ENCODE measurements at places on chromosomes 16 and 17.

DNA sequence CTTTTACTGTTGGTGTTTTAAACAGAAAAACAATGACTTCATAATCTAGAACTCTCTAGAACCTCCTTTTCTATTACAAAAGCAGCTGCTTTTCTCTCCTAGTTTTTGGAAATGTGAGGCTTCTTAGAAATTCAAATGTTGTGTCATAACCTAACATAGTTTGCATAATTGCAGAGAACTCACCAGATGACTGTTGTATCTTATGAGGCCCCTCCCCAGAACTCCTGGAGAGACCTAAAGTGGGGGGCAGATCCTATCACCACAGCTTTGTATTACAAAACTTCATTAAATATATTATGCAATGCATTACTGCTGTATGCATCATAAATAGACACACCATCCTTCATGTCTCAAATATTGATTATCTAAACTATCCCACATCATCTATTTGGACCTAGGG lies 538.7 kb upstream of the HSBP1 start:
- DNase-seq = no peak

DNA sequence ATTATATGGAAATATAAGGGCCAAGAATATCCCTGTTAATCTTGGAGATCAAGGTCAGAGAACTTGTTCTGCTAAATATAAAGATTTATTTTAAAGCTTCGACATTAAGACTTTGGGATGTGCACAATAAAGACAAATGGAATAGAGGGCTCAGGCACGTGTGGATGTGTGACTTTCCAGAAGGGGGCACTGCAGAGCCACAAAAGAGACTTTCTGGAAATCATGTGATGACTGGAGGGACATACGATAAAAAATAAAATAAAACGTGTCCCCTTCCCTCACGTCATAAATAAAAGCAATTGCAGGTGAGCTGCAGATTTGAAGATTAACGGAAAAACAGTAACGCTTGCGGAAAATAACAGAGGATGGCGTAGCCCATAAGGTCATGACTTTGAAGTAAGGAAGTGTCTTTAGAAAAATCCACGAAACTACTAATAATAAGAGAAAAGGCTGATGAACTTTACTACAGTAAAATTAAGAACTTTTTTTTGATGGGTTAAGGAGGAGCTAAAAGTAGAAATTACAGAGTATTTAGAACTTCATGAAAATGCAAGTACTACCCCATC lies 9.4 kb upstream of the ENGASE start:
- DNase-seq = no peak

DNA sequence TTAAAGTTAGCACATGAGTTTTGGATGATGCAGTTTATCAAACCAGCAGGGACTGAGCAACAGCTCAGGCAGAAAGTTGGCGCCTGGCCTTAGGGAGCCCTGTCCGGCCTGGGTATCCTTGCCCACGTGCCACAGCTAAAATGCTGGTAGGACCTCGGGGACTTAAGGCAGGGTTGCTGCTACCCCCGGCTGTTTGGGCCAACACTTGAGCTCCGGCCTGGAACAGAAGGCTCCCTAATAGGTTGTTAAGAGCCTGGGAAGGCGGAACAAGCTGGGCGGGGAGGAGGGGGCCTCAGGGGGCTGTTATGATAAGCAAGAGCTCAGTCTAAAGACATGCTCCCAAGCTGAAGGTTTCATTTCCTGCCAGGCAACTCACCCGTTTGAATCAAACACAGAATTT lies 39.7 kb downstream of the CUEDC1 start:
- DNase-seq = no peak

DNA sequence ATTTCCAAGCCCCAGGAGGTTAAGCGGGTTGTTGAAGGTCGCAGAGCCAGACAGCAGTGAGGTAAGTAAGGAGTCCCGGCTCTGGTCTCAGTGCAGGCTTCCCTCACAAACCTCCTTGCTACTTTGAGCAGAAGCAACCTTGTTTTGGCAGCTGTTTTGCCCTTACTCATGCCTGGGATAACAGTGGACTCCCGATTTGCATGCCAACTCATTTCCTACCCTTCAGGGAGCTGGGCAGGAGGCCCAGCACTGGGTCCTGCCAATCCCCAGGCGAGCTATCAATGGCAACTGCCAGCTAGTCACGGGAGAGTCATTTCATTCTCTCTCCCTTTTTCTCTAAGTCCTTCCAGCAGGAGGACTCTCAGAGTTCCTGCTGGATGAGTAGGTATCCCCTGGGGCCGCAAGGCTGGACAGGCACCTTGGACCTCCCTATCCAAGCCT lies 72.0 kb upstream of the KSR1 start:
- no peak for DNase-seq

GRCh38 chr16:23240994-23241393 lies 58.4 kb downstream of the SCNN1G start:
- DNase-seq = no peak

GRCh38 chr17:60586288-60586974 lies 13.6 kb upstream of the PPM1D start:
- DNase-seq = no peak

DNA sequence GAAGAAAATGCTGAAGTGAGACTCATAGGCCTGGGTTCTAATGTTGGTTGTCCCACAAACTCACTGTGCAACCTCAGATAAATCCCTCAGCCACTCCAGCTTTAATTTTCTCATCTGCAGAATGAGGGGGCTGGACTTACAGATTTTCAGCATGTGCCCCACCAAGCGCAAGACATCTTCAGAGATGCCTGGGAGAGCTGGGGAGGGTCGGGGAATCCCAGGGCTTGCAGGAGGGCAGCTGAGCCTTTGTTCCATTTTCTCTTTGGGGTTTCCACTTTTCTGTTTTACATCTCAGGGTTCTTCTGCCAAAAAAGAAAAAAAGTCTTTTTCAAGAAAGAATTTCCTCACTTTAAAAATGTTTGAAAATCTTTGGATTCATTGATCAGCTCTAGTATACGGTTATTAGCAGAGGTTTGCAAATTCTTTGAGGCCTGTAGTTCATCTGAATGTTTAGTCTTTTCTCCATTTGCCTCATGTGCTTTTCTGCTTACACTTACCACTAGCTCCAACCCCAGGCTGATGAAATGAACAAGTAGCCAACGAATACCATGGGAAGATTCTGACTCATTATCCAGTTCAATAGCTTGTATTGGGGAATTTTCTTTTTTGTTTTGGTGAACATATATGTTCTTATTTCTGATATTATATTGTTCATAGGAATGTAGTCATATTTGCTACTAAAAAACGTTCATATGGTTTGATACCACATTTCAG lies 56.4 kb downstream of the CHD9 start:
- DNase-seq = no peak

DNA sequence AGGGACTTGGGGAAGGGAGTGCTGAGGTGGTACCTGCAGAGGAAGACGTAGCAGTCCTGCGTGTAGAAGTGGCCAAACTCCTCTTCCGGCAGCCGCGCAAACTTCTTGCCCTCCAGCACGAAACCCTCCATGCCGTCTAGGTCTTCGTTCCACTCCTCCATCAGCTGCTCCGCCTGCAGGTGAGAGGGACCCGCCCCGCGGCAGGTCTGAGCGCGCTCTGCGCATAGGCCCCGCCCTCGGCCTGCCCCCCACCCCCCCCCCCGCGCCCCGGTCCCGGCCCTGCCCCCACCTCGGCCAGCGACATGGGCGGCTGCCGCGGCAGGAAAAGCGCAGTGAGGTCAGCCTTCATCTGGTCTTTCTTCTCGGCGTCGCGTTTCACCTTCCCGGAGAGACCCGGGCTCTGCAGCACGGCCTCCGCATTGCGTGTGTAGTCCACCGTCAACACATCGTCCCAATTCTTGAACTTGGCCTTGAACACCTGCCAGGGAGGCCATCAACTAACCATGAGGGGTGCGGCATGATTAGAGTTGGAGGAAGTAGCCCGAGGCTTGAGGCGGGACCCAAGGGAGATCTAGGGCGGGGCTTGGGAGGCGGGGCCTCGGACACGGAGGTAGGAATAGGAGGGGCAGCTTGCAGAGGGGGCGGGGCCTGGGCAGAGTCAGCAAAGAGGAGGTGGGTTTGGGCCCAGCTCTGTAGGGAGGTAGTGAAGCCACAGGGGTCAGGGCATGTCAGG lies 11.5 kb downstream of the FLII start:
- peak; percentile 13 for DNase-seq

DNA sequence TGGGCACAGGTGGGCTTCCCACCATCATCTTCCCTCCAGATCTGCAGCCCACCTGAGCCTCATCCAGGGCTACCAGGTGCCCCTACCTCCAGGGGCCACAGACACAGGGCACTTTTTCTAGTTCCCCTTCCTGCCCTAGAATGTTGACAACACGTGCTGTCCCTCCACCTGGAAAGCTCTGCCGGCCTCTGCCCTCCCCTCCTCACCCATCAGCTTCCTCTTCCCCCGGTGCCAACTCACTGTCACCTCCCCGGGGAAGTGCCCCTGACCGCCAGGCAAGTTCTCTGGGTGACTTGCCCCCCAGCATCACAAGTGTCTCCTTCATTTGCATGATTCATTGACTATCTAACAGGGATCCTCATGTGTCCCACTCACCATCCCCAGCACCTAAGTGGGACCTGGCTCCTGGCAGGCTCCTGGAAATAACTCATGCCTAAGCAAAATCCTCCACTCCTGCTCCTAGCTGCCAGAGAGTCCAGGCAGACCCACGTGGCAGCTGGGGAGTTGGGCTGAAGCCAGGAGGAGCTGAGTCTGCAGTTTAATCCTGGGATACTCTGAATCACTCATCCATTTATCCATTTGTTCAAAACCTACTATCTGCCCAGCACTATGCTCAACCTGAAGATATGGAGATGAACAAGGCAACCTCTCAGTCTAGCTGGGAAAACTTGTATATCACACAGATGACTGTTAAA lies 304.4 kb downstream of the FOXL1 start:
- no peak for DNase-seq

DNA sequence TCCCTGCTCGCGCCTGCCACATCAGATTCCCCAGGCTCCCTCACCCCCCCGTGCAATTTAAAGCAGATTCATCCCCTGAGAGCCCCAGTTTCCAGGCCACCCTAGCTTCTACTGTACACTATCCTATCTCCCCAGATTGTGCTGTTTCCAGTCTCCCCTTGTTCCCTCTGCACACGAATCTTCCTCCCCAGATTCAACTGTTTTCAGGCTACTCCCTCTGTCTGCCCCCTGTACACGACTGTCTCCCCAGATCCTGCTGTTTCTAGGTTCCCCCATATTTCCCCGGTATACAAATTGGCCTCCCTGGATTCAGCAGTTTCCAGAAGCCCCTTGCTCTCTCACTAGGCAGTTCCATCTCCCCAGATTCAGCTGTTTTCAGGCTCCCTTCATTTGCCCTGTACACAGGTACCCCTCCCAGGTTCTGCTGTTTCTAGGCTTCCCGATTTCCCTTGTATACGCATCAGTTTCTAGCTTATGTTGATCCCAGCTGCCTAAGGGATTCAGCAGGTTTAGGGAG lies 22.9 kb downstream of the COPZ2 start:
- no peak for DNase-seq

DNA sequence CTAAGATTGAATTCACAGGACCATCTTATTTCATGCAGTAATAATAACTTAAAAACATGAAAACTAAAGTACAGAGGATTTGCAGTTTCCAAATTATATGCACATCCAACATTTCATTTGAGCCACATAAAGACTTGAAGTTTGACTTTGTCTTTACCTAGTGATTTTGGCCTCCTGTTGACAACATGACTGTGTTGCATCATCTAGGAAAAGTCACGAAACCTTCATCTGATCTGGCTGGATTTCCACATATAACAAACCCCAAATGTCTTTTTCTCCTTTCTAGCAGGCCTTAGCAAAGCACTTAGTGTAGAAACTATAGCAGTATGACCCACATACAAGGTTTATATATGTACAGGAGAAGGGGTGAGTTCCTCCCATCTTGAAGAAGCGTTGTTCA lies 406.5 kb upstream of the CDH5 start:
- no peak for DNase-seq

DNA sequence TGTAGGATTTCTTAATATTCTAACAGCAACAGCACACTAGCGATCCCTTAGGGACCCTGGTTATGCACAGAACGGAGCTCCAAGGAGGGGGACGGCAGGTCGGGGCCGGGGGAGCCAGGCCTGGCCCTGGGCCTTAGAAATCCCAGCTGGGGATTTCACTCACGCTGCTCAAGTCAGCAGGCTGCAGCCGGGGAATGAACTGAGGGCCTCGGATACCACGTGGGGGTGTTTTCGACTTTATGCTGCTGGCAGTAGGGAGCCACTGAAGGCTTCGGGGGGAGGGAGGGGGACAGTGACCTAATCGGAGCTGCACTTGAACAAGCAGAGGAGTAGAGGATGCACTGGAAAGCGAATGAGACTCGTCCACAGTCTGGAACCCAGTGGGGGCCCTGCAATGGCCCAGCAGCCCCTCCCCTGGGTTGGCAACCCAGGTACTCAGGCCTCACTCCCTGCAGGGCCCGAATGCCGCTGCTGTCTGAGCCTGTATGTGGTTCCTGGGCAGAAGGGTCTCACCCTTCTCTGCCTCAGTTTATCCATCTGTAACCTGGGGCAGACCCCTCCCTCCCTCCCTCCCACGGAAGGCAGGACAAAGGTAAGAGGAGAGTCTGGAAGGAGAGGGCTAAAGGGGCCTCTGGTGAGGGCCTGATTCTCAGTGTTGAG lies 53.7 kb downstream of the RPH3AL start:
- DNase-seq = no peak

- DNase-seq = no peak
Observed at GRCh38 chr16:28089205-28089991, 25.9 kb upstream of the GSG1L start.
